ENCODE measurements at places on chromosomes 2 and 18. TPM values are rescaled to one million over a fixed set of nuclear protein-coding genes. Genes with fewer than 3 reads are reported as not detected.
A peak's percentile ranks its signal among the peaks of the same experiment; 100 is the strongest.

The ME2 gene
- total RNA-seq = 54.6 TPM

DNA sequence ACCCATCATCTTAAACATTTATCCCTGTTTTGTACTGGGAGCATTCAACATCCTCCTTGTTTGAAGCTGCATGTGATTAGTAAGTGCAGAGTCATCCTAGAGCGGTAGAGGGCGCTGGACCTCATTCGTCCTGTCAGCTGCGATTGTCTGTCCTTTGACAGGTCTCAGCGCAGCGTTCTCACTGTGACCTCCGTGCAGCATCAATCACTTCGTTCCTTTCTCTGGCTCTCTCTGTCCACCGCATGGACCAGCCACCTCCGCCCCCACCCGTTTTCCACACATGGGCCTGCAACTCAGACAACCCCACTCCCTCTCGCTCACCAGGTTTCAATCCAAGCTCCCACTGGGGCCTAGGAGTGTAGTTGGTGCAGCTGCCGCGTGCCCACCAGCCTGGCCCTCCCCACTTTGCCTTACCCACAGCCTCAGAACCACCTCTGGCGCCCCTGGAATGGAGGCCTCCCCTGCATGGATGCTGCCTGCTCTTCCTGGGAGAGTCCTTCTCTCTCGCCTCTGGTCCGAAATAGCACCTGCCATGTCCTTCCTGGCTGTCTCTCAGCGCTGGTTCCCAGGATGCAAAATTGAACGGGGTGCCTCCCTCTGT is 90.5 kb downstream of the NDUFA10 start:
- DNase-seq = peak; percentile 62
- peaks cover 4% of the 10 kb centered on the region for H3K36me3 ChIP-seq
- H3K27ac ChIP-seq = no peak overlapping the region
- H3K4me3 ChIP-seq = no peak overlapping the region
- H3K4me1 ChIP-seq = no peaks in the 10 kb centered on the region

GRCh38 chr2:27054721-27055120 is 3.3 kb downstream of the AGBL5 start:
- H3K4me1 ChIP-seq = peaks cover 7% of the 10 kb centered on the region
- H3K27me3 ChIP-seq = no peaks in the 10 kb centered on the region
- no peak for DNase-seq
- H3K36me3 ChIP-seq = peaks cover 2% of the 10 kb centered on the region

The PDCD1 gene
- not detected for total RNA-seq

The IL1RN gene
- total RNA-seq = not detected

The HAAO gene
- total RNA-seq = 1.4 TPM

DNA sequence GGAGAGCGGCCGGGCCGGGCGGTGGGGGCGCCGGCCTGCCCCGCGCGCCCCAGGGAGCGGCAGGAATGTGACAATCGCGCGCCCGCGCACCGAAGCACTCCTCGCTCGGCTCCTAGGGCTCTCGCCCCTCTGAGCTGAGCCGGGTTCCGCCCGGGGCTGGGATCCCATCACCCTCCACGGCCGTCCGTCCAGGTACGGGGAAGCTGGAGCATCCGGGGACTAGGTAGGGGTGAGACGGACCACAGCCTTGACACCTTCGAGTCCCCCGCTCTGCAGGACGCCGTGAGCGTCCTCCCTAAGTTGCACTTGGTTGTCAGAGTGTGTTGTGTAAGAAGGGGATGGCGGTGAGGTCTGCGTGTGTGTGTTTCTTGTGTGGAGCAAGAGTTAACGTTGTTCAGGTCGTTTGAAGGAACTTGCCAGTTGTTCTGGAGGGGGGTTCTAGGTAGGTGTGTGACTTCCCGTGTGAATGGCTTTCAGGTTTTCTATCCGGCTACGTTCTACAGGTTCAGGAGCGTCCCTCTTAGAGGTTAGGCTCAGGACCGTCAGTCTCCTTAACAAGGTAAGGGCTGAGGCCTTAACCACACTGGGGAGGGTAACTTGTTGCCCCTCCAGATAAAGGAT is 393 bp downstream of the IL1R1 start:
- no peaks in the 10 kb centered on the region for H3K27me3 ChIP-seq
- peak overlapping the region; percentile 87 for H3K4me3 ChIP-seq
- peaks cover 14% of the 10 kb centered on the region for H3K4me1 ChIP-seq
- no peak for DNase-seq

The DSG2 gene
- 0.86 TPM for total RNA-seq

DNA sequence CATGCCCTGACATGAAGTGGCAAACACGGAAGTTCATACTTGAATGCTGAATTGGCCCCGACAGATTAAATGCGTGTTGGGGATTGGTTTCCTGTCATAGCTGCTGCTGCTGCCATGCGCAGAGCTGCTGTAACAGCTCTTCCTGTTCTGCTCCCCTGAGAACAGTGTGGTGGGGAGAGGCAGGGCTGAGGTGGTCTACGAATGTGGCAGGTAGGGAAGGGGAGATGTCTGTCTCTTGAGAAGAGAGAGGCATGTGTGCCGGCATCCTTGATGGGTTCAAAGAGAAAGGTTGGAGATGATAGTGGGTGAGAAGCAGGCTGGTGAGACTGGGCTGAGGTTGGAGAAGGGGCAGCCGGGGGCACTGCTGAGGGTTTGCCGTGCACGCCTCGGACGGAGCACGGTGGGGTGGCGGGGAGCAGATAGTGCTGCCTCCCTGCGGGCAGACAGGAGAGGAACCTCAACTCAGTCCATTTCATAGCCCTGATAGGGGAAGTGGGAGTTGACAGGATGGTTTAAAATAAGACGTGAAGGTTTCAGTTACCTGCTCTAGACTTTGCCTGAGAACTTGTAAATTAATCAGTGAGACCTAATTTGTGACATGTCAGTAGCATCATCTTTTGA is 46.1 kb downstream of the TMEM185B start:
- peak; percentile 34 for DNase-seq
- peak overlapping the region; percentile 57 for H3K27ac ChIP-seq
- peaks cover 19% of the 10 kb centered on the region for H3K4me1 ChIP-seq
- peak overlapping the region; percentile 35 for H3K4me3 ChIP-seq

DNA sequence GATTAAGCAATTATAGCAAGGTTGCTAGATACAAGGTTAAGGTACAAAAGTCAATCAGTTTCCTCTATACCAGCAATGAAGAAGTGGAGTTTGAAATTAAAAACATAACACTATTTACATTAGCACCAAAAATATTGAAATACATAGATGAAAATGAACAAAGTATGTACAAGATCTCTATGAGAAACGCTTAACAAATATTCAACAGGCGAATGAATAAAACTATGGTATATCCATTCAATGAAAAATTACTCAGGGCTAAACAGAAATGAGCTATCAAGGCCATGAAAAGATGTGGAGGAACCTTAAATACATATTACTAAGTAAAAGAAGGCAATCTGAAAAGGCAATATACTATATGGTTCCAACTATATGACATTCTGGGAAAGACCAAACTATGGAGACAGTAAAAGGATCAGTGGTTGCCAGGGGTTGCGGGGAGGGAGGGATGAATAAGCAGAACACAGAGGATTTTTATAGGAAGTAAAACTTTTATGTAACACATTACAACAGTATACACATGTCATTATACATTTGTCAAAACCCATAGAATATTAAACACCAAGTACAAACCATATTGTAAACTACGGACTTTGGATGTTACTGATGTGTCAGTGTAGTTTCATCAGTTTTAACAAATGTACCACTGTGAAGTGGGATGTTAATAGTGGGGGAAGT is 62.1 kb downstream of the RMDN2 start:
- no peak for DNase-seq
- no peaks in the 10 kb centered on the region for H3K4me1 ChIP-seq
- H3K36me3 ChIP-seq = no peaks in the 10 kb centered on the region

GRCh38 chr2:31535768-31536167 is 45.0 kb downstream of the SRD5A2 start:
- H3K27ac ChIP-seq = no peak overlapping the region
- H3K4me1 ChIP-seq = no peaks in the 10 kb centered on the region
- H3K36me3 ChIP-seq = no peaks in the 10 kb centered on the region
- no peaks in the 10 kb centered on the region for H3K27me3 ChIP-seq
- DNase-seq = no peak
- H3K4me3 ChIP-seq = no peak overlapping the region

All from psoas muscle (tissue), 8 donors.